Osteocyte (in vitro differentiated cells): ENCODE measurements at places on chromosomes 4 and X. TPM values are rescaled to one million over a fixed set of nuclear protein-coding genes. Genes with fewer than 3 reads are reported as not detected.

TCEAL2 gene
- not detected in 2 replicates for total RNA-seq

SSX2B gene
- total RNA-seq = not detected in 2 replicates

- DNase-seq = no peak
- H3K27ac ChIP-seq = no peak overlapping the region
- H3K4me1 ChIP-seq = no peaks in the 10 kb centered on the region
- peaks cover 15% of the 10 kb centered on the region for H3K36me3 ChIP-seq
- H3K27me3 ChIP-seq = no peaks in the 10 kb centered on the region
Observed at GRCh38 chr4:124590480-124590879, 122.1 kb downstream of the ANKRD50 start.

DNA sequence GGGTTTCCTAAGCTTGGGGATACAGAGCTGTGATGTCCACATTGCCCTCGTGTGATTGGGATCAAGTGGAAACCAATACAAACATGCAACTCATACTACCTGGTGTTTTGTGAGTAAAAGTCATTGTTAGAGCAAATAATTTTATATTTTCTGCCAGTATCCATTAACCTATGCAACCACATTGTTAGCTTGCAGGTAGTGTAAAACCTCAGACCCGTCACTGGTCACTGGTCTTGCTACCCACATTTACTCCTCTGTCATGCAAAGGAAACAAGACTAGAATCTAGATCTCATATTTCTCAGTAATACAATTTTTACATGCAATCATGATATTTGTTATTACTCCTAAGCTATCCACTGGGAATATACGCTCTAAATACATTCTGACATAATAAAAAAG, 324.3 kb upstream of the NDST4 start:
- H3K27me3 ChIP-seq = no peaks in the 10 kb centered on the region
- H3K27ac ChIP-seq = no peak overlapping the region
- H3K4me1 ChIP-seq = peaks cover 2% of the 10 kb centered on the region
- H3K36me3 ChIP-seq = no peaks in the 10 kb centered on the region

SMARCA5 gene
- total RNA-seq = 51.1 and 56.2 TPM in 2 replicates

DNA sequence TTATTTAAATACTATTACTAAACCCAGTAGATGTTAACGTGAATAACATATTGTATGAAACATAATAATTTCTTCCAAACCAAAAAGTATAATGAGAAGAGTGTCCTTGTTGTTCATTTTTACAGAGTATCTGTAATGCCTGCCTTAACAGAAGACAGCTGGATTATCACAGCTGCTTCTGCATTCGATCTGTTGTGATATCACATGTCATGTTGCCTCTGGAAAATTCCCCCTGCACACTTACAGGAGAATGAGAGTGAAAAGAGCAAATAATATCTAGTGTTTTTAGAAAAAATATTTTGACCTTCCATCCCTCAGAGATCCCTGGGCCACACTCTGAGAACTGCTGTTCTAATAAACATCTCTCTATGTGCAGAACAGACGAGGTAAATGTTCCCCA, 240.1 kb upstream of the NOCT start:
- H3K4me3 ChIP-seq = no peak overlapping the region
- H3K27me3 ChIP-seq = no peaks in the 10 kb centered on the region
- no peak overlapping the region for H3K27ac ChIP-seq
- no peaks in the 10 kb centered on the region for H3K36me3 ChIP-seq

ZBED1 gene
- 56.4 and 58.3 TPM in 2 replicates for total RNA-seq

ARHGAP36 gene
- not detected in 2 replicates for total RNA-seq

- H3K4me3 ChIP-seq = no peak overlapping the region
- H3K27me3 ChIP-seq = peaks cover 43% of the 10 kb centered on the region
- DNase-seq = no peak
- H3K27ac ChIP-seq = no peak overlapping the region
- H3K36me3 ChIP-seq = no peaks in the 10 kb centered on the region
- no peaks in the 10 kb centered on the region for H3K4me1 ChIP-seq
Observed at GRCh38 chr4:110344165-110344564, 131.8 kb upstream of the ENPEP start.

GRCh38 chr4:111871802-111872201, 273.5 kb upstream of the FAM241A start:
- H3K4me1 ChIP-seq = no peaks in the 10 kb centered on the region
- H3K27ac ChIP-seq = no peak overlapping the region
- no peak for DNase-seq
- no peaks in the 10 kb centered on the region for H3K27me3 ChIP-seq
- H3K36me3 ChIP-seq = no peaks in the 10 kb centered on the region
- H3K4me3 ChIP-seq = no peak overlapping the region

ADAMTS3 gene
- 0.94 and 1.4 TPM in 2 replicates for total RNA-seq

DNA sequence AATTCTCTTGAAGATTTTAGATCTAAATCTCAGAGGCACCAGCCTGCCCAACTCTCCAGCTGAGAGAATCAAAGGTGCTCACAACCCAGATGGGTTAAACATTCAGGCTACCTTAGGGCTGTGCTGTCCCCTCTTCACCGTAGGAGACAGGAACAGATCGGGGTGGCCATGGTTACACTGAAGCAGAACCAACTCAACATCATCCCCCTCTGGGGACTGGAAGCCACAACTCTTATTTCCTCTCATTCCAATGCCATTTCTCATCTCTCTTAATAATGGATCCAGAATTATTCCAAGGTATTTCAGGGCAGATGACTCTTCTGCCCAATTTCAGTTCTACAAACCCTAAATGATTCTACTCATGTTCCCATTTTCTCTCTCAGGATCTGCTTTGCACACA, 109.7 kb downstream of the NKX6-1 start:
- H3K27ac ChIP-seq = no peak overlapping the region
- H3K4me1 ChIP-seq = no peaks in the 10 kb centered on the region
- no peaks in the 10 kb centered on the region for H3K36me3 ChIP-seq
- peaks cover 2% of the 10 kb centered on the region for H3K27me3 ChIP-seq
- no peak overlapping the region for H3K4me3 ChIP-seq

APELA gene
- not detected in 2 replicates for total RNA-seq

DNA sequence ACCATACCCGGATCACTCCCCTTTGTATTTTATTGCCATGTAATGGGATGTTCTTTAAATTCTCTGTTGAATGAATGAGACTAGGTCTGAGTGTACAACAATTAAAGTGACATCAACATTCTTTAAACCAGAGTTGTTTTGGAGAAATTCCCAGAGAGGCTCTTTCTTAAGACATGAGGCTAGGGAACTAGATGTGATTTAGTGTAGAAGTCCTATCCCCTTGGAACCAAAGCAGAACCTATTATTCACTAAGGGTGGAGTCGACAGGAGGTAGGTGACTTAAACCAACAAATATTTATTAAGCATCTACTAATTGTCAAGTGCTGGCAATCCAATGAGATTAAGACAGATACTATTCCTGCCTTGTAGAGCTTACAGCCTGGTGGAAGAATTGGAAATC, 1.7 kb downstream of the EIF1AX start:
- H3K27ac ChIP-seq = no peak overlapping the region
- no peak for DNase-seq
- peak overlapping the region; percentile 87 for H3K4me3 ChIP-seq
- no peaks in the 10 kb centered on the region for H3K27me3 ChIP-seq
- H3K36me3 ChIP-seq = peaks cover 8% of the 10 kb centered on the region

DNA sequence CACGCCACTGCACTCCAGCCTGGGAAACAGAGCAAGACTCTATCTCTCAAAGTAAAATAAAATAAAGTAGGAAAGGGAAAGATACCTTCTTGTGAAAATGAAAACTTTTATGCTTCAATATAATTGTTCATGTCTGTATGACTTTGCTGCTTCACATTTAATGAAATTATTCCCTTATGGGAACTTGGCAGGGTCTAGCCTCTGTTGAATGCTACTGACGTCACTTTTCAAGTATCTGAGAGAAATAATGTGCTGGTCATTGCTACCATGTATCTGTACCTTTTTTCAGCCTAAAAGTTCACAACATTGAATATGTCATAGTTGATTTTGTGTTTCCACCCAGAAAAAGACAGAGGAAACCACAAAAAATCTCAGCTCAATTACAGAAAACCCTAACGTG, 65.2 kb downstream of the PRDM5 start:
- H3K4me1 ChIP-seq = peaks cover 37% of the 10 kb centered on the region
- no peaks in the 10 kb centered on the region for H3K27me3 ChIP-seq
- no peak for DNase-seq

GRCh38 chr4:94926936-94927335, 169.2 kb downstream of the BMPR1B start:
- H3K27me3 ChIP-seq = no peaks in the 10 kb centered on the region
- no peak for DNase-seq
- H3K36me3 ChIP-seq = no peaks in the 10 kb centered on the region

DNA sequence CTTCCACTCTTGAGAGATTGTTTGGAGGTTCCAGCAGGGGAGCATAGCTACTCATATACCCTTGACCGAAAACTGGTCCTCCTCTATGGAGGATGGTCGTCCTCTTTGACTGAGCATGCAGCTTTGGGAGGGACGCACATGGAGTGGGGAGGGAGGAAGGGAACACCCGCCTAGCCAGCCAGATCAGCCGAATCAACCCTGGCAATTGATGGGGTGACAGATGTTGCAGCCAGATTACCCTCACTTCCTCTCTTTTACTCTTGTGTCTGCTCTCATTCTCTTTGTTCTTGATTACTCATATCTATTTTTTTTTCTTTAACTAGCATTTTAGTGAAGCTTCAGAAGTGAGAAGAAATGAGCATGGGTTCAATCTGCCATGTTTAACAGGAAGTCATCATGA, 19.6 kb downstream of the MGST2 start:
- H3K4me1 ChIP-seq = peaks cover 8% of the 10 kb centered on the region
- no peak overlapping the region for H3K4me3 ChIP-seq
- no peak for DNase-seq
- H3K27me3 ChIP-seq = no peaks in the 10 kb centered on the region
- H3K27ac ChIP-seq = no peak overlapping the region
- H3K36me3 ChIP-seq = peaks cover 22% of the 10 kb centered on the region

- H3K27ac ChIP-seq = no peak overlapping the region
- H3K4me3 ChIP-seq = no peak overlapping the region
- no peaks in the 10 kb centered on the region for H3K27me3 ChIP-seq
- DNase-seq = no peak
Observed at GRCh38 chr4:146105464-146105863, 70.1 kb upstream of the LSM6 start.

DNA sequence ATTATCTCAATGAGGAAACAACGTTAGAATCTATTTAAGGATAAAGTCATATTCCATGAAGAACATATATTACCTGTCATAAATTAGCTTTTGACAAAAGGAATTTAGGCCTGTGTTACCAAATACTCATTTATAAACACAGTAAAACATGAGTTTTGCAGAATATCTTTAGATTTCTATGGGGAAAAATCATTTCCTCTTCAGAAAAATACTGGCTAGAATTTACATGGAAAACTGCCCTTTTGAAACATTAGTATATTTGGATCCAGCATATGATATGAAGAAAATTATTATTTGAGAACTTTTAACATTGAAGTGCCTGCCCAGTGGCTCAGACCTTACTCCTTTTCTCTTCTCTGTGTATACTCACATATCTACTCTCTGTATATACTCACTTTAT, 131.4 kb upstream of the NEIL3 start:
- peaks cover 10% of the 10 kb centered on the region for H3K4me1 ChIP-seq
- no peak overlapping the region for H3K4me3 ChIP-seq
- H3K36me3 ChIP-seq = no peaks in the 10 kb centered on the region
- no peak overlapping the region for H3K27ac ChIP-seq
- peaks cover 8% of the 10 kb centered on the region for H3K27me3 ChIP-seq

- peak overlapping the region; percentile 94 for H3K27ac ChIP-seq
- H3K4me1 ChIP-seq = peaks cover 75% of the 10 kb centered on the region
- no peaks in the 10 kb centered on the region for H3K27me3 ChIP-seq
- peaks cover 35% of the 10 kb centered on the region for H3K36me3 ChIP-seq
Observed at GRCh38 chr4:186700746-186701145, 22.9 kb downstream of the FAT1 start.

IQSEC2 gene
- 8.1 and 8.8 TPM in 2 replicates for total RNA-seq

GRCh38 chr4:74659576-74660411, 134.5 kb downstream of the BTC start:
- H3K4me1 ChIP-seq = peaks cover 36% of the 10 kb centered on the region
- no peak for DNase-seq
- no peaks in the 10 kb centered on the region for H3K27me3 ChIP-seq
- H3K27ac ChIP-seq = peak overlapping the region; percentile 89
- H3K36me3 ChIP-seq = no peaks in the 10 kb centered on the region
- no peak overlapping the region for H3K4me3 ChIP-seq

SSX3 gene
- total RNA-seq = not detected in 2 replicates

PASD1 gene
- total RNA-seq = not detected in 2 replicates
